ENCODE measurements at places on chromosomes 2 and 18. TPM values are rescaled to one million over a fixed set of nuclear protein-coding genes. Genes with fewer than 3 reads are reported as not detected.

The ZEB2 gene
- not detected for total RNA-seq

The RGPD8 gene
- 18.7 TPM for total RNA-seq

The KLHL29 gene
- not detected for total RNA-seq

The CYS1 gene
- total RNA-seq = not detected

The FAM228A gene
- not detected for total RNA-seq

The BMP10 gene
- not detected for total RNA-seq

The GGCX gene
- 103 TPM for total RNA-seq

The CBLN2 gene
- not detected for total RNA-seq

The WDR75 gene
- total RNA-seq = 74.1 TPM

The CXCR1 gene
- not detected for total RNA-seq

The LRRTM1 gene
- not detected for total RNA-seq

The LIMS2 gene
- total RNA-seq = 1.0 TPM

The SPP2 gene
- not detected for total RNA-seq

DNA sequence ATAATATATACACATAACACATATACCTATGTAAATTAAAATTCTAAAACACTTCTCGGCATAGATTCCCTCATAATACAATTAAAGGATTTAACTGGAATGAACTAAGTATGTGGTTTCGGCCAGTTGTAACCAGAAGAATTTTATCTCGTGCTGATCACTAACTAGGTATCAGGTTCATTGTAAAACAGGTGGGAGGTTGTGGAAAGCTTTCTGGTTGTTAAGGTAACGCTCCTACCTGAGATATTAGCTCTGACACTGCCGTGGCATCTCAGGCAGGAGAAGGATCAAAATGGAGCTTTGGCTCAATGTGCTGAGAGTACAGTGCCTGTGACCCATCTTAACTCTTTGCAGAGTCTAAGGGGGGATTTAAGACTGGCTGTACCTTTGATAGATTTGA lies 42.5 kb downstream of the SLC9A2 start:
- no peak overlapping the region for H3K27ac ChIP-seq
- no peak overlapping the region for H3K4me3 ChIP-seq
- no peak for DNase-seq
- H3K27me3 ChIP-seq = peaks cover 16% of the 10 kb centered on the region

GRCh38 chr2:45652090-45653031 lies 886 bp downstream of the PRKCE start:
- no peak for DNase-seq
- peaks cover 15% of the 10 kb centered on the region for H3K27me3 ChIP-seq
- no peak overlapping the region for H3K27ac ChIP-seq
- H3K36me3 ChIP-seq = no peaks in the 10 kb centered on the region

DNA sequence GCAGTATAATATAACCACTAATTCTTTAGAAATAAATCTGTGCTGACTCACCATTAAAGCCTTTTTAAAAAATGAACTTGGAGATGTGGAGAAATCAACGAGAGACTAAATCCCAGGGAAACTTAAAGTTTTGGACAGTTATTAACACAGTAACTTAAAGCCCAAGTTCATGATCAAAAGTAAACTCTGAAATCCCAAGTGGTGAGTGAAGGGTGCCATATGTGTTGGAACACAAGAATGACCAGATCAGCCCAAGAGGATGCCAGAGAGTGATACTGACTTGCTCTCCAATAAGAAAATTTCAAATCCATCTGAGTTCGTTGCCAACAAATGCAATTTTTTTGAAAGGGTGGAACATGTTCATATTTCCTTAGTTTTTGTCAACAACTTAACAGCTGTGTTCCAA lies 838.1 kb upstream of the ACVR2A start:
- no peak overlapping the region for H3K27ac ChIP-seq
- H3K36me3 ChIP-seq = no peaks in the 10 kb centered on the region
- no peak for DNase-seq
- H3K4me1 ChIP-seq = no peaks in the 10 kb centered on the region
- no peak overlapping the region for H3K4me3 ChIP-seq

DNA sequence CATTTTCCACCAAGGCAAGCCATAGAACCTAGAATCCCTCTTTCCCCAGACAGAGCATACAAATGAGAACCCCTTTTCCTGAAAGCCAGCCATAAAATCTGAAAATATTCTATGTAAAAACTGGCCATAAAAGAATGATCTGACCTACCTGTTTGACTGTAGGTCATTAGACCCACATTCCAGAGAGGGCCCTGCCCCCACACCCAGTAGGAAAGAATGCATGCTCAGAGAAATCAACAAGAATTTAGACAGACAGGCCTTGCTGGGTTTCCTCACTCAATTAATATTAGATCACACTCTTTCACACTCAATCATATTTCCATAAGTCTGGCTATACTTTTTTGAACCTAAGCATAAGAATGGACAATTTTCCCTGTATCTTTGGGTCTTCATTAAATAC lies 929.5 kb downstream of the ERBB4 start:
- DNase-seq = no peak
- H3K4me3 ChIP-seq = no peak overlapping the region
- H3K4me1 ChIP-seq = no peaks in the 10 kb centered on the region
- no peaks in the 10 kb centered on the region for H3K36me3 ChIP-seq
- no peaks in the 10 kb centered on the region for H3K27me3 ChIP-seq

DNA sequence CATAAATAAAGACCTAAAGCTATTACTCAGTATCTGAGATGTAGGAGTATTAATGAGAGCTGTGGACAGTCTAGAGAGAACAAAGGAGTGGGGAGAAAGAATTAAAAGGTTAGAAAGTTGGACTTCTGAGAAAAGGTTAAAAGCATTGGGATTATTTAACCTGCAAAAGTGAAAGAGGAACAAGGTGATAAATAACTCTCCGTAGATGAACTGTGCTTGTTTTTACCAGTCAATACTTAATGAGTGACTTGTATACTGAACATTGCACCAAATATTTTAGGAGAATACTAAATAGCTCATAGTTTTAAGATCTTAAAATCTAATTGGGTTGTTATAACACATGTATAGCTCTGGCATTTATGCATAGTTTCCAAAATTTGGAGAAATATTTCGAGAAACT lies 137.5 kb downstream of the GPD2 start:
- H3K4me1 ChIP-seq = no peaks in the 10 kb centered on the region
- no peak for DNase-seq
- no peak overlapping the region for H3K27ac ChIP-seq

DNA sequence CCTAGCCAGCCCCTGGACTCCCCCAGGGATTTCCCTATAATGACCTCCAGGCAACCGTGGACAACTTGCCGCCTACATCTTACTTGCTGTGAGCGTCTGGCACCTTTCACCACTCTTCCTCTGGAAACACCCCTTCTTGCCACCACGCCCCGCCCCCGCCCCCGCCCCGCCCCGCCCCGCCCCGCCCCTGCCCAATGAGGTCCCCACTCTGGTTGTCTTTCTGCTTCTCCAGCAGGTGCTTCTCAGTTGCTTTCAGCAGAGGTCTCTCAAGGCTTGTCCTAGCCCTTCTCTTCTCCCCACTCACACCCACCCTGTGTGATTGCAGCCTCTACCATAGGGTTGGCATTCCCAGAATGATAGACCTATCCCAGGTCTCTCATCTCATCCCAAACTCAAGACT lies 214.5 kb downstream of the EN1 start:
- no peaks in the 10 kb centered on the region for H3K27me3 ChIP-seq
- DNase-seq = no peak
- H3K36me3 ChIP-seq = no peaks in the 10 kb centered on the region
- H3K4me3 ChIP-seq = no peak overlapping the region
- H3K27ac ChIP-seq = no peak overlapping the region

GRCh38 chr18:23870676-23871380 lies 143.7 kb upstream of the TTC39C start:
- H3K27me3 ChIP-seq = no peaks in the 10 kb centered on the region
- no peak overlapping the region for H3K27ac ChIP-seq
- no peak overlapping the region for H3K4me3 ChIP-seq
- no peaks in the 10 kb centered on the region for H3K36me3 ChIP-seq

GRCh38 chr2:230674966-230675672 lies 37.5 kb upstream of the CAB39 start:
- peaks cover 25% of the 10 kb centered on the region for H3K27me3 ChIP-seq
- H3K27ac ChIP-seq = no peak overlapping the region
- H3K4me1 ChIP-seq = peaks cover 11% of the 10 kb centered on the region
- H3K4me3 ChIP-seq = no peak overlapping the region

GRCh38 chr2:110958346-110959119 lies 162.2 kb upstream of the BCL2L11 start:
- no peaks in the 10 kb centered on the region for H3K4me1 ChIP-seq
- no peak overlapping the region for H3K4me3 ChIP-seq
- no peak for DNase-seq
- no peak overlapping the region for H3K27ac ChIP-seq
- no peaks in the 10 kb centered on the region for H3K36me3 ChIP-seq

GRCh38 chr2:191676790-191677645 lies 918 bp upstream of the NABP1 start:
- 0 out of 3 replicates have a peak, but pooled peaks cover under 1% of the 10 kb centered on the region for H3K36me3 ChIP-seq
- peak overlapping the region; percentile 60 for H3K27ac ChIP-seq
- H3K27me3 ChIP-seq = no peaks in the 10 kb centered on the region
- peak; percentile 59 for DNase-seq
- peak overlapping the region; percentile 69 for H3K4me3 ChIP-seq

GRCh38 chr18:43276491-43276890 lies 799 bp downstream of the SYT4 start:
- no peaks in the 10 kb centered on the region for H3K4me1 ChIP-seq
- no peaks in the 10 kb centered on the region for H3K27me3 ChIP-seq
- H3K36me3 ChIP-seq = no peaks in the 10 kb centered on the region
- no peak overlapping the region for H3K4me3 ChIP-seq
- no peak overlapping the region for H3K27ac ChIP-seq

DNA sequence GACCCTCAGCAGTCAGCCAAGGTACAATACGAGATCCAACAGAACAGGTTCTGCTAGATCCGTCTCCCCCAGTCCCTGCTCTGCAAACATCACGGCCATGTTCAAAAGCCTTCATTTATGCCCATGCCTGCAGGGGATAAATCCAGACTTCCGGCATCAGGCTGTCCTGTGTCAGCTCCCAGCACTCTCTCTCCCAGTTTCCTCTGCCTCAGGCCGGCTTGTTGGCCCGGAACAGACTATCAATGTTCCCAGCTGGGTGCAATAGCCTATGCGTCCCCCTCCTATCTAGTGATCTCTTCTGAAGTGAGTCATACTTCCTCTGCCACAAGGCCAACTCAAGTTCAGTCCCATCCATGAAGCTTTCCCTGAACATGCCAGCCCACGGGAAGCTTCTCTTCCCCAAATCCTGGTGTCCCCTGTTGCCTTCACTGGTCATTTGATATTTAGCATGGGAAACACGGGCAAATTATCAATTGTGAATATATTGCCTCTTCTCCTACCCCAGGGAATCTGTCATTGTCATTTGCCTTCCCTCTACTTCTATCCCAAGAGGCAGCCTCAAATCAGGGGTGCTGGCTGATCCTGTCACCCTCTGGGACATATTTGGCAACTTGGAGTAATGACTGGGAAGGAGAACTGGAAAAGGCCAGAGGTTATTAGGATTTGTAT lies 51.1 kb downstream of the CAPN13 start:
- H3K4me3 ChIP-seq = no peak overlapping the region
- no peaks in the 10 kb centered on the region for H3K36me3 ChIP-seq
- H3K27me3 ChIP-seq = no peaks in the 10 kb centered on the region
- peak; percentile 12 for DNase-seq

DNA sequence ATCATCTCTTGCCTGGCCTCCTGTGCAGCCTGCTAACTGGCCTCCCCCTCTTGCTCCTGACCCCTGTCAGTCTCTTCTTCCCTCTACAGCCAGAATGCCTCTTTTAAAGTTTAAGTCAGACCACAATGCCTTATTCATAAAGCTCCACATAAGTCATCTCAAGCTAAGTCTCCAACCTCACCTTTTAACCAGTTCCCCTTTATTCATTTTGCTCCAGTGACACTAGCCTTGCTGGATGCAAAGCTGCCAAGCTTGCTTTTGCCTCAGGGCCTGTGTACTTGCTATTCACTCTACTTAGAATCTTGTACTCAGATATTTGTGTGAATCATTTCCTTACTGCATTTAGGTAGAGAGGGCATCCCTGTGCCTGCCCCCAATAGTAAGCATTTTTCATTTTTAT lies 180.9 kb downstream of the PDE1A start:
- no peak overlapping the region for H3K27ac ChIP-seq
- DNase-seq = no peak
- H3K27me3 ChIP-seq = no peaks in the 10 kb centered on the region
- H3K4me1 ChIP-seq = peaks cover 5% of the 10 kb centered on the region
- no peak overlapping the region for H3K4me3 ChIP-seq
- H3K36me3 ChIP-seq = no peaks in the 10 kb centered on the region

DNA sequence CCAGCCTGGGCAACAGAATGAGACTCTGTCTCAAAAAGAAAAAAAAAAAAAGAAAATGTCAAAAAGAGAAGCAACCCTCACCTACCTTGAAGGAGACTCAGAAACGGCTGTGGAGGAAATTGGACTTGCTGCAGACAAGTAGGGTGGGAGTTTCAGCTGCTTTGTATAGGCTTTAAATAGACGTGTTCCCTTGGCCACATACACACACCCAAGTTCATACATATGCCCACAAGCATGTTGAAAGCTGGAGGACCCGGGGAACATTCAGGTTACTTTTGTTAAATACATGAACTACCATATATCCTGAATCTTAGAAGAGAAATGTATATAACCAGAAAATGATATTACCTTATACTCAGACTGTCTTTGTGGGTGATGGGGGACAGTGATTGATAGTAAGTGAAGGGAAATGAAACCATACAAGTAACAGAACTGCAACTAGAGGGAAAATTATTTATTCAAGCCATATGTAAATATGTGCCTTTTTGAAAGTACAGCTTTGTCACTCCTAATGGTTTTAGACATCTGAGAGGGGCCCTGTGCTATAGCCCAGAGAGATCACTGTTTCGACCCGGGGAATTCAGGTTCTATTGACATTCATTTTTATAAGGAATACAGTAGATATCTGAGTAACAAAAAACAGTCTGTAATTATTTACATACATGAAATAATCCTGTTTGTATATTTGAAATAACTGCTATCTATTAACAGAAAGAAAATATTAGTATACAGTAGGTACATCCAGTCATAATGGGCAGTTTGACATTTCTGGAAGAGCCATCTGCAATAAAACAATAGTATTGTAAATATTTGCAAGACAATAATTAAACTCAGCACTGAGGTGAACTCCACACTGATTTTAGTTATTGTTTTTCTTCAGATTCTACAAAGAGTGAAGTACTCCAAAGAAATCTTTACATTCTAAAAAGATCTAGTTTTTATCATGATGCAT lies 48.0 kb upstream of the TGIF1 start:
- no peak overlapping the region for H3K27ac ChIP-seq
- no peak for DNase-seq
- no peaks in the 10 kb centered on the region for H3K36me3 ChIP-seq
- H3K27me3 ChIP-seq = no peaks in the 10 kb centered on the region
- H3K4me3 ChIP-seq = no peak overlapping the region

DNA sequence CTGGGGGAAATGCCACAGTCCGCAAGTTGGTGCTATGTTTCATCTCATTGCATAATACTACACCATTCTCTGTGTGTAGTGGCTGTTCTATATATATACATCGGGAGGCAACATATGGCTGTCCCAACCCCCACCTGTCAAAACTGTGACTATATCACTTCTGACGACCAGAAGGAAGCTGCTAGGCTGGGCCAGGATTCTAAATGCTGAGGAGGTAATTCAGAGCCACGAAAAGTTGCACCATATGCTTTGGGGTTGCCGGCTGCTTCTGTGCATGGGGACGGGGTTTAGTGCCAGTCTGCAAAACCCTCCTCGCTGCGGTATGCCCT lies 117.3 kb downstream of the MSH2 start:
- no peak overlapping the region for H3K4me3 ChIP-seq
- no peak overlapping the region for H3K27ac ChIP-seq
- H3K27me3 ChIP-seq = no peaks in the 10 kb centered on the region
- no peaks in the 10 kb centered on the region for H3K4me1 ChIP-seq
- no peaks in the 10 kb centered on the region for H3K36me3 ChIP-seq
- no peak for DNase-seq

GRCh38 chr2:133641497-133641896 lies 73.2 kb upstream of the NCKAP5 start:
- no peaks in the 10 kb centered on the region for H3K36me3 ChIP-seq
- DNase-seq = no peak
- no peak overlapping the region for H3K27ac ChIP-seq
- H3K27me3 ChIP-seq = no peaks in the 10 kb centered on the region
